K562 (cell line): ENCODE measurements at places on chromosomes 6 and 20. TPM values are rescaled to one million over a fixed set of nuclear protein-coding genes. Genes with fewer than 3 reads are reported as not detected.
A peak's percentile ranks its signal among the peaks of the same experiment; 100 is the strongest.

GRCh38 chr20:22374066-22374465, 210.3 kb downstream of the FOXA2 start:
- DNase-seq: no peak

GRCh38 chr6:108453601-108454185, 107.0 kb upstream of the FOXO3 start:
- DNase-seq: no peak

Gene BCAS1
- 0.93 and 1.0 TPM in 2 replicates for total RNA-seq

- DNase-seq: no peak
Observed at GRCh38 chr20:56842056-56842455, 212.9 kb downstream of the TFAP2C start.

Gene TENT5A
- 1.3 and 1.4 TPM in 2 replicates for total RNA-seq

GRCh38 chr6:166997768-166998255, 1.4 kb upstream of the CEP43 start:
- peak; percentile 65 for DNase-seq

GRCh38 chr20:44495802-44496481, 20.3 kb downstream of the TTPAL start:
- DNase-seq: no peak

Gene KCNQ5
- 5.0 and 5.7 TPM in 2 replicates for total RNA-seq

DNA sequence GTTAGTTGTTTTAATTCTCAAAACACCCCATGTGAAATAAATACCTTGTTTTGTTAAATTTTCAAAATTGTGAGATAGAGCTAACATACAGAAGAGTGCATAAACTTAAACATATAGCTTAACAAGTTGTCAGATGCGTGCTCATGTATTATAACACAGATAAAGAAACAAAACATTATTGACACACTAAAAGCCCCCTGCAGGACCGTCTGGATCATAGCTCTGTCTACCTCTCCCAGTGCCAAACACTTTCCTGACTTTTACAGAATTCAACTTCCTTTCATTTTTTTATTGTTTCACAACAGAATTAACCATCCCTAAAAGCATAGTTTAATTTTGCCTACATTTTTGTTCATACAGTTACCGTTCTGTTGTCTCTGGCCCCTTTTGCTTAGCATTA, 17.8 kb upstream of the FRK start:
- DNase-seq: no peak

DNA sequence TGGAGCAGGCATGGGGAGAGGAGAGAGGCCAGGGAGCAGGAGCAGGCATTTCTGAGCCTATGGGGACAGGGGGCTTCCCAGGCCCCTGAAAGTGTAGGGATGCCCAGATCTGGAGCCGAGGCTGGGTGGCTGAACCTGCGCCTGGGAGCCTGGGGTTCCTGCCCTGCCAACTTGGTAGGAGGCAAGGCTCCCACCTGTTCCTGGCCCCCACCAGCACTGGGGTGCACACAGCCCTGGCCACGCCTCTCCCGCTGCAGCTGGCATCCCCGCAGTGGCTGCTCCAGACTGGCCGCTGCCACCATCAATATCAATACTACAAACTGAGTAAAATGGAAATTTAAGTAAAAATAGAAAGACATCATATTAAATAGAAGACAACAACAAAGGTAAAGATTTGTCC, 684.9 kb upstream of the MAP3K7 start:
- no peak for DNase-seq

DNA sequence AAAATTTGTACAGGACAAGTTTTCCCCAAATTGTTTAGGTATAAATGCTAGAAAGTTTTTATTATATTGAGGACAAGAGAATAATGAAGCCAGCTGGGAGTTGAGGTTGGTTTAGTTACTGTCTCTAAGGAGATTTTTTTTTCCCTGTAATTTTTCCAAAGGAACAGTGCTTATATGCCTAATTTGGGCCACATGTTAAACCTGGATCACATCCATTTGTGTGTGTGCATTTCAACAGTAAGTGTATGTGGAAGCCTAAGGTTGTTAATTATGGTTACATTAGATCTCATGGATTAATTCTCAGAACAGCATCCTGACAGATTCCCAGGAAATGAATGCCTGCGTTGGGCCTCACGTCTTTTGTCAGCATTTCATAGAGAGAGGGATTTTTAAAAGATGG, 4.5 kb downstream of the IGF2R start:
- DNase-seq: no peak

Gene REM1
- total RNA-seq: not detected in 2 replicates

DNA sequence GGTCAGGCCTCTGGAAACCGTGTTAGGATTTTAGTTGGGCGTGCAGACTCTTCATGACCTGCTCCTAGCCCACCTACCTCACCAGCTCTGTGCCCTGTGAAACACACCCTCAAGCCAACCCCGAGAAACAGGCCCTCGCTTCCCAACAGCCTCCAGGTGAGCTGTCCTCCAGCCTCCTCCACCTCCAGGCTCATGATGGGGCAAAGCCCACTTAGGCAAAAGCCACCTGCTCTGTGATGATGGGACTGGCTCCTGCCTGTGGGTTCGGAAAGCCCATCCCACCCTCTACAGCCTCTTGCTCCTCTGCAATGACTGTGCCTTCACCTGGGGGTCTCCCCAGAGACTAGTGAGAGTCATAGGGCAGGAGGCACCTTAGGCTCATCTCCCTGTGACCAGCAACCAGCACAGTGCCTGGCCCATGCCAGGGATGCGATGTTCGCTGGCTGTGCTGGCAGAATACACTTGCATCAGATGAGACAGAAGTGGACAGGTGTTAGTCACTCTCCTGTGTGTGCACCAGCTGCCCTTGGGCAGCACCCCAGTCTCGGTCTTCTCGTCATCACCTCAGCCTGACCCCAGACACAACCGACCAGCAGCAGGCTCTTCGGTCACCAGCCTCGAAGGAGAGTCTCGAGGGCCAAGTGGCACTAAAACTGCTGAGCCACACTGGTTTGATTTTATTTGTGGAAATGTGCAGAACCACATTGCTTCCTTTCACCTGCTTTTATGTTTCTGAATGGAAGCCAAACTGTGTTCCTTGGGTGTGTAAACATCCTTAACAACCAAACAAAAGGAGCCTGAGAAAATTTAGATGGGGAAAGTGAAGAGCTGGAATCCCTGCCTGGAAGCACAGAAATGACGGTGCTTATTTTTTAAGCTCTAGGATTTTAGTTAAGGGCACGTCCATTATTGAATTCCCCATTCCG, 10.7 kb downstream of the PXDC1 start:
- no peak for DNase-seq

- no peak for DNase-seq
Observed at GRCh38 chr6:90533615-90534336, 53.1 kb downstream of the MAP3K7 start.

GRCh38 chr6:81751388-81752083, 945 bp downstream of the TENT5A start:
- no peak for DNase-seq

Gene IDH3B
- 148 and 157 TPM in 2 replicates for total RNA-seq

GRCh38 chr6:127198549-127198948, 68.1 kb upstream of the RNF146 start:
- no peak for DNase-seq

Gene KCNK15
- total RNA-seq: 0.11 and 0.38 TPM in 2 replicates

- DNase-seq: no peak
Observed at GRCh38 chr20:44745122-44745597, 505 bp upstream of the KCNK15 start.

DNA sequence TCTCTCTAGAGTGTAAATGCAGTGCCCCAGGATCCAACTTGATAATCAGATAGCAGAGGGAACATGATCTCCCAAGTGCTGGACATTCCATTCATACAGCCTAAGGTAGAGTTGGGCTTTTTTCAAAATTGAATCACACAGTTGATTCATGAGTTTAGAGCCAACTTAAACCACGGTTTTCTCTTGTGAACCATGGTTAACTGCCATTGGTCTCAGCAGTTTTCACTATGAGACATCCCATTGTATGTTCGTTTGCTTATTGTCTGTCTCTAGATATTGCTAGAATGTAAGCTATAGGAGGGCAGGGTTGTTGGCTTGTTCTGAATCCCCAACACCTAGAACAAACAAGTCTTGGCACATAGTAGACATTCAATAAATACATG, 37.2 kb upstream of the TAF8 start:
- DNase-seq: no peak

DNA sequence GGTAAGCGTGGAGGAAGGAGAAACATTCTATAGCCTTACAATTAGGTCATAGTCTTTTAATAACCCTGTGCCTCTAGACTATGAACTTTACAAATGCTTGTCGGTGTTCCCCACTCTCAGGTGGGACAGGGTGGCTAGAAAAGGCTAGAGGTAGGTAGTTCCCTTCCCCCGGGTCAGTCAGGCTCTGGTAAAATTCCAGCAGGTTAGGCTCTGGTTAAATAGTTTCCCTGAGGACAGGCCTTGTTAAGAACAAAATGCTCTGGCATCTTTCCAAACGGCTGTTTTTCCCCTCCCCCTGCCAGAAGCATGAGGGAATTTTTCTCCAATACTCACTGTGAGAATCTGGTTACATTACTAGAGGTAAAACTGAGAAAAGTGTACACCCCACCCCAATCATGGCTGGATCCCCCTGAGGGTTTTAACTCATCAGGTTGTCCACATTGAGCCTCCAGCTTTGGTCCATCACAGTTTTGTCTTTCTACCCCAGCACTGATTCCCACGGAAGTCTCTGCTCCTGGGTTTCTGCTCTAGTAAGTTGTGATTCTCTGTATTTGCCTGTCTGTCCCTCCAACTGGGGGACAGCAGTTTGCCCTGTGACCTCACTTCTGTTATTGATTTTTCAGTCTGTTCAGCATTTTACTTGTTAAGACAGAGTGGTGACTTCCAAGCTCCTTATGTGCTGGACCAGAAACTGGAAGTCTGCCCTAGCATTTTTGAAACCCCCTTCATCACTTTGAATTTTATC, 84.7 kb upstream of the ADGRF1 start:
- DNase-seq: no peak

DNA sequence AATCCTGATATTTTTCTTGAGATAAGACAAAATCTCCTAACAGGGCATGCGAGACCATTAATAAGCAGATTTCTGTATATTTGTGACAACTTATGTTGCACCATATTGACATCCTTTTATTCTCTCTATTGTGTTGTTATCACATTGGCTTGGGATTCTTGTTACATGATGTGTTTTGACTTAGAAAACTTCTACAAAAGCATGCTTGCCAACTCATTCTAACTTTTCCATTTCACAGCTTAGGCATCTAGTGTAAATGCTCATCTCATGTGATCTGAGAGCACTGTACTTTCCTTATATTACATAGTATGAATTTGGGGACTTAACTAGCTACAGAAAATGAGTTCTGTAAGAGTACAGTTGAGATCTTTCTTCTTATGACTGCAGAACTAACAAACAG, 1040.7 kb upstream of the ADGRB3 start:
- DNase-seq: no peak

DNA sequence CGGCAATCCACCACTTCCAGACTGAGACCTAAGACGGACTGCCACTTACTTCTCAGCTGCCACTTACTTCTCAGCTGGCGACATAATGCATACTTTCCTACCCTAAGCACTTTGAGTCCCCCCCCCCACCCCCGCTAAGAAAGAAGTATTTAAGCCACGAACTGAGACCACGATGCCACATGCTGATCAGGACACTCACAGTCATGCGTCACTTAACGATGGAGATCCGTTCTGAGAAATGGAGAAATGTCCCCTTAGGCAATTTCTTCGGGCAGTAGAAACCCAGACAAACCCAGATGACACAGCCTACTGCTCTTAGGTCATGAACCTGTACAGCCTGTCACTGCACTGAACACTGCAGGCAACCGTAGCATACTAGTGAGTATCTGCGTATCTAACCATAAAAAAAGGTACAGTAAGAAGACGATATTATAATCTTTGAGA, 690 bp downstream of the IFNGR1 start:
- DNase-seq: peak; percentile 38

DNA sequence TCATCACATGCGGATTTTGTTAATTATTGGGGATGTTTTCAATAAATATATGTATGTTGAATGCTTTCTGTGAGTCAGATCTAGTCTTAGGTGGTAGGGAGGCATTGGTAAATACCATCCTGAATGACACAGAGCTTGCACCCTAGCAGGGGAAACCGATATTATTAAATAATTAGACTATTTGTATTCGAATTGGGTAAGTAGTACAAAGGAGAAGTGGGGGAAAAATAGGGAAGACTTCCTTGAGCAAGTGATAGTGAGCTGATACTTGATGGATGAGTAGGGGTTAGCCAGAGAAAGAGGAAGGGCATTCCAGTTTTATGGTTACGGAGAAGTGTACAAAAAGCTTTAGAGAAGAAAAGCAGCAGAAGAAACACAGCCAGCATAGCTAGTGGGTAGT, 1.5 kb downstream of the RIOK1 start:
- DNase-seq: no peak

DNA sequence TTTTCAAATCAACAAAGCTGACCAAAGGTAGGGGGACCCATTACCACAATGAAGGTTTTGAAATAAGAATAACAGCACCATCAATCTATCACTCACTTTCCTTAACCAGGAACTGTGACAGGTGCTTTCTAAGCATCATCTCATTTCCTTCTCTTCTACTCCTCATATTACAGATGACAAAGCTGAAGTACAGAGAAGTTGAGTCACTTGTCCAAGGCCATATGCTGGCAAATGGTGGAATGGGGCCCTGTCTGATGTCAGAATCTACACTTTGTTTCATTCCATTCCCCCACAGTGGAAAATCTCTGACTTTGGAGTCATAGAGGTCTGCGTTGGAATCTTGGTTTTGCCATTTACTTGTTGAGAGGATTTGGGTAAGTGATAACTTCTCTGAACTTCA, 222.5 kb upstream of the LRFN2 start:
- DNase-seq: no peak

DNA sequence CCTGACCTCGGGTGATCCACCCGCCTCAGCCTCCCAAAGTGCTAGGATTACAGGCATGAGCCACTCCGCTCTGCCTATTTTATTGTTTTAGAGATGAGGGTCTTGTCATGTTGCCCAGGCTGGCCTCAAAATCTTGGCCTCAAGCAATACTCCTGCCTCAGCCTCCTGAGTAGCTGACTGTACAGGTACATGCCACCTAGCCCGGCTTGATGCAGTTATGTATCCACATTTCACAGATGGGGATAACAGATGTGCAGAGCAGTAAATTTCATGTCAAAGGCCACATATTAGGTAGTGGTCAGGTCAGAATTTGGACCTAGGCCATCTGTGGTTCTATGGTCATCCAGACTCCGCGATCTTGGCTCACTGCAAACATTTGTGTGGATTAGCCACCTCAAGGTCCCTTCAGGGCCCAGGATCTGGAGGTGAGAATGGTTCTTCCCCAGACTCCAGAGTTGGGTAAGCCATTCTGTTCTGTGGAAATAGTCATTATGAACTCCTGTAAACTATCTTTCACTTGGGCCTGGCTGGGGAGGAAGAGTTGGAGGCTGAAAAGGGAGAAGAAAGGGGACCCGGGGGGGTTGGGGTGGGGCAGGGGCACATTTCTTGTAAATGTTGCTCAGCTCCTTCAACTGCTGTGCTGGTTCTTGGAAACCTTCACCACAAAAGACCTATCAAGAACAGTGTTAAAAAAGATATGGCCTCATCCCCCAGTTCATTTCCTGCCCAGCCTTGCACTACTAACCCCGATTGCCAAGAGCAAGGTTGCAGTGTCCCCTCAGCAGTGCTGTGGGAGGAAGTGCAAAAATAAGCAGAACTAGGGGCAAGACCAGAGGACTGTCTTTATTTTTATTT, 13.0 kb downstream of the PIM1 start:
- peak; percentile 99 for DNase-seq

- no peak for DNase-seq
Observed at GRCh38 chr6:151550618-151551017, 56.8 kb downstream of the CCDC170 start.
